Activated T-helper 1 cell treated with anti-CD3 and anti-CD28 coated beads, Interleukin-2, amount 50 U/mL, for 16 hours (primary cell): ENCODE measurements at places on chromosomes 2 and 18.

DNA sequence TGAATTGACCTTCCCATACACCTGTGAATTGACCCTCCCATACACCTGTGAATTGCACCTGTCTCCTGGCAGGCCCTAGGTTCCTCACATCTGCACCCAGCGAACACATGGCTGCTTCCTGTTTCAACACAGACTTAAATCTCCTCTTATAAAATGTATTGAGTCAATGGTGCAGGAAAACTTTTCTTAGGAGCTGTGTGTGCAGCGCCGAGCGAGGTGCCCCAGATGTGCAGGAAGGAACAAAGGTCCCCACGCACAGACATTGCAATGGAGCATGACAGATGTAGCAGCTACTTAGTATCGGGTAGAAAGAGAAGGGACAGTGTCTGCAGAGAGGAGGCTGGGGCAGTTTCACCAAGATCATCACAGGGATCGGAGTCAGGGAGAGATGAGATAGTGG is 85.5 kb upstream of the PXDN start:
- no peak for DNase-seq

- DNase-seq, result no peak
Observed at GRCh38 chr18:62935994-62936393, 220.7 kb downstream of the PHLPP1 start.

- DNase-seq, result no peak
Observed at GRCh38 chr2:105744091-105744908, 412 bp upstream of the NCK2 start.

DNA sequence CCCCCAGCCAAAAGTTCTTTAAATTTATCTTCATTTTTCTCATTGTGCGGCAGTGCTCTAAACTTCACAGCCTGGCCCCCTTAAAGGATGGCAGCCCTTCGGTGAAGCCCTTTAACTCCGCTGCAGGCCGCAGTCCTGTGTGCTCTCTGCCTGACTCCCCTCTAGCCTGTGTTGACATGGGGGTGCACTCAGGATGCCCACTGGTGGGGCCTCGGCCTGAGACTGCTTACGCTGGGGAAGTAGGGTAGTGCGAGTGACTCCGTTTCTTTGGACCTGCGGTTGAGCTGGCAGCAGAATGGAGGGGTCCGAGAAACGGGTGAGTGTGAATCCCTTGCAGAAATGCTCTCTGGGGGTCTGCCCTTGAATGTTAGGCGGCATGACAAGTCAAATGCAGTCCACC is 5.6 kb downstream of the RAB12 start:
- DNase-seq, result no peak

DNA sequence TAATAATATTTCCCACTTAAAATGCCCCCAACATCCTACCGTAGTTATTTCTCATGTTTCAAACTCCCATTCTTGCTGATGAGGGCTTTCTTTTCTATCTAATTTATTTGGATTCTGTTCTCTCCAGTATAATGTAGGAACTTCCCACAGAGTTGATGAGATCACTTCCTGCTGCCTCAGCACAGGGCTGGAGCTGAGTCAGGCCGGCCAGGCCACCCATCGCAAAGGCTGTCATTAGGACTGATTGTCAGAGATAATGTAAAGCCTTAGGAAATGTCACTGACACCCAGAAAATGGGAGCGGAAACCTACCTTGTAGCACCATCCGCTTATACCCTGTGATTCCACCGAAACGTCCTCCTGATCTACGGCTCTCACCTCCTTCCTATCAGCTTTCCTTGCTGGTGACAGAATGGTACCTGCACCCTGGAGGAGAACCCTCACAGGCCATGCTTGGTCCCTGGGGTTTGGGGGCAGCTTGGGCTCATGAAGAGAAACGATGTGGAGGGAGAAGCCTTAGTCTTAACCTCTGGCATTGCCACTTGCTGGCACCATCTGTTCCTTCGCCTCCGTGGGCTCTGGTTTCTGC is 672.8 kb upstream of the ID2 start:
- no peak for DNase-seq

GRCh38 chr2:37501113-37501512 is 156.7 kb downstream of the QPCT start:
- no peak for DNase-seq

DNA sequence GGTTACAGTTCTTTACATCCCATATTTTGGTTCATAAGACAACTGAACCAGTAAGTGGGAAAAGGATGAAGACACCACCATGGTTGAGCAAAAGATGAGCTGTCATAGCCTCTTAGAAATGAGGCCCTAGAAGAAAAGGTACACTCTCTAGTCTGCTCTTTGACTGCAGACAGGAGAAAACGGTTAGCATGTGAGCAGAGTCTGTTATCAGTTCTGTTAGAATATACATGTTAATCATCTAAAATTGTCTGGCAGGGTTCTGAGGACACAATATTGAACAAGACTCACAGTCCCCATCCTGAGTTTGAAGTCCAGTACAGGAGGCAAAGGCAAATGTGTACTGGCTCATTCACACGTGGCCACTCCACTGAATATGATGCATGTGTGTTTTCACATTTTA is 78.1 kb downstream of the MBOAT2 start:
- no peak for DNase-seq

- DNase-seq, result no peak
Observed at GRCh38 chr2:109722026-109722425, 72.1 kb upstream of the RGPD5 start.

GRCh38 chr2:7819316-7819715 is 862.5 kb upstream of the ID2 start:
- no peak for DNase-seq

DNA sequence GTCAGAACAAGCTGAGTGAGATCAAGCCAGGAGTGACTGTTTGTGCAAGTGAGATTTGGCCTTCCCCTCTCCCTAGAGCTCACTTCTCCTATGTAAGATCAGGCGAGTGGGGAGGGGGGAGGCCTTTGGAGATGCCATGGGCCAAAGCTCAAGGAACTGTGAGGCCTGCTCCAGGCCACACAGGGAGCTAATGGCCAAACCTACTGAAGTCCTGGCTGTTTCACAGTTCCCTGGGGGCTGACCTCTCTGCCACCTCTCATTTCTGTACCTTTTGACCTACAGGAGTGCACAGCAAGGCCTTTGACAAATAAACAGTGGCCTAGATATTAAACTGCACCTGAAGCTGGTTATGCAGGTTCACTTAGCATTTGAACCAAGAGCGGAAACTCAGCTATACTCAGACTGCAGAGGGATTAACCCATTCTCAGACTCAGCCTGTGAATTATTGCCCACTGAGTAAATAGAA is 235.0 kb upstream of the NT5C1B start:
- no peak for DNase-seq

- DNase-seq, result no peak
Observed at GRCh38 chr2:157809212-157809611, 66.9 kb downstream of the ACVR1 start.

DNA sequence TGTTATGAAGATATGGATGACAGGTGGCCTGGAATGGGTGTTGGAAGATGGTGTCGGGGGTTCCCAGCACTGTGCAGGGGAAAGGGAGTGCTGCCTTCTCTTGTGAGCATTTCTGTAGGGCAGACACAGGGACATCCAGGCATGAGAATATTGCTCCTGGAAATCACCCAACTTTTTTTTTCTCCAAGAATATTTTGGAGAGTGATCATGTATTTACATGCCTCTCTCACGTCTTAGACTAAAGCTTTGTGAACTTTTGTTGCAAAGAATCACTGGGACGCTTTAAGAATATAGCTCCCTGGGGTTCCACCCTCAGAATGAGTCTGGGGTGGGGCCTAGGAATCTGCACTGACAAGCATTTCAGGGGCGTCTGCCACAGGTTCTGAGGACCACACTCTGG is 68.7 kb downstream of the VWA3B start:
- DNase-seq, result no peak
